ENCODE measurements at places on chromosomes 4 and X.

GRCh38 chr4:124097447-124097846 is 615.1 kb downstream of the ANKRD50 start:
- DNase-seq: no peak

DNA sequence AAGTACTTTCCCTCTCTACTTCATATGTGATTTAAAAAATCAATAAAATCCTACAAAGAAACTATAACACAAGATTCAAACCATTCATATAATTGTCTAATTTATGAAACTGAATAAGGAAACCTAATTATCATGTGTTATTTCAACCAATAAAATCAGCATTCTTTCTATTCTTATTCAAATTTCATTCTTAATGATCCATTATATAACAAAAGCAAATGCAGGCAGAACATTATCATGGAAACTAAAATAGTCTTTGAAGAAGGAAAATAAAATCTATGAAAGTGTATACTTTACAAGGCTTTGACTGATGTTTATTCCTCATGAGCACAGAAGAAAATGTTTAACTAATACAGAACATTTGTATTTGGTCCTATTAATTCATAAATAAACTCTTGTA is 47.6 kb downstream of the CNOT6L start:
- no peak for DNase-seq

DNA sequence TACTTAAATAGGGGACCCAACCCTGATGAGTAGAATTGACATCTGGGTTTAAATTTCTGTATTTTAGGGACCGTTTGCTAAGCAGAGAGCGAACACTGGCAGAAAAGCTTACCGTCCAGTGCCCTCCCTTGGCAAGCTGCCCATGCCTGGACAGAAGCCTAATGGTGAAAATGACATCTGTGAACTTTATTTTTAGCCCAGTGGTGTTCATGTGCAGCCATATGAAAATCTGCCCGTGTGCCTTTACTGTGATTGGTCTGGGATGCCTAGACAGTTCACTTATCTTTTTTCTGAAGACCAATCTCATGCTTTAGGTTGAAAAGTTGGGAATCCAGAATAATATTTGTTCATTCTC is 1.1 kb downstream of the STBD1 start:
- no peak for DNase-seq

DNA sequence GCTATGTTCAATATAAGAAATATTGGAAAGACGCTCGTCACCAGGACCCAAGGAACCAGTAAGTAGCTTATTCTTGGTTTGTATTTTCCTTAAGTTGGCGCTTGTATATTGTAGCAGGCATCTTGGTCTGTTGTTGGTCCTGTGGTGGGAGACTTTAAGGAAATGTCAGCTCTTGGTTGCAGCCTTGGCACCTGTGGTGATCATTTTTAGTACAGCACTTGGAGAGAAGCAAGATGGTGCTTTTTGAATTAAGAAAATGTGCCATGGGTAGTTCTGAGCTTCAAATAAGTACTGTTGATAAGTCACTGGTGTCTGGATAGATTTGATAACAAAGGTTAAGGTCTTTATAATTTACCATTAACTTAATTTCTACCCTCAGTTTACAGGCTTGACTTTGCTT is 1.1 kb downstream of the RPS3A start:
- DNase-seq: no peak
